ENCODE measurements at places on chromosomes 12 and 14. TPM values are rescaled to one million over a fixed set of nuclear protein-coding genes. Genes with fewer than 3 reads are reported as not detected.

KLRK1 gene
- total RNA-seq = not detected

DNA sequence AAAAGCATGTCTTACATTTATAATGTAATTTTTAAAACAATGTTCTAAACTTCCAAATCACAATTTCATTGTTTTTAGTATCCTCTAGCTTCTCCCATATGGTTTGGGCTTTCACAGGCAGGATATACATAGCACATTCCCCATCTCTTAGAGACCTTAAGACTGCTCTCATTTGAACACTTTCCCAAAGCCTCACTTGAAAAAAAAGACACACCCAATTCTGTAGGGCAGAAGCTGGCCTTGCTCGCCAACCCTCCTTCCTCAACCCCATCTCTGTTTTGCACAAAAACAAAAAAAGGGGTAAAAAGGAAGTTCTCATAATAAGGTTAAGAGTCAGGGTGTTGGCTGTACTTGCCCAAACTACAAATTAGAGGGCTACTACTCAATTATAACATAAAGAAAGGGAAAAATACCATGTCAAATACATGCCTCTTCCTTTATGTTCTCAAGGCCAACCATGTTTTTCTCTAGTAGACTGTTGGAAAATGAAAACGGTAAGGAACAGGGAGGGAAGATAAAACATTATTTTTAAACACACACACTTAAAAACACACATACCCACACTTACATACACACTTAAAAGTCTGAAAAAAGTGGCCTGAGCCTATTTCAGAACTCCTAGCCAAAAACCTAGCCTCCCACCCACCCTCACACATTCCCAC, 9.9 kb upstream of the KANSL2 start:
- no peak for DNase-seq

GRCh38 chr12:103852498-103852997, 11.5 kb upstream of the NT5DC3 start:
- no peak for DNase-seq

POTEM gene
- not detected for total RNA-seq

Data from mesothelial cell of epicardium (in vitro differentiated cells).